ENCODE measurements at places on chromosomes 11 and 22. TPM values are rescaled to one million over a fixed set of nuclear protein-coding genes. Genes with fewer than 3 reads are reported as not detected.
A peak's percentile ranks its signal among the peaks of the same experiment; 100 is the strongest.

DNA sequence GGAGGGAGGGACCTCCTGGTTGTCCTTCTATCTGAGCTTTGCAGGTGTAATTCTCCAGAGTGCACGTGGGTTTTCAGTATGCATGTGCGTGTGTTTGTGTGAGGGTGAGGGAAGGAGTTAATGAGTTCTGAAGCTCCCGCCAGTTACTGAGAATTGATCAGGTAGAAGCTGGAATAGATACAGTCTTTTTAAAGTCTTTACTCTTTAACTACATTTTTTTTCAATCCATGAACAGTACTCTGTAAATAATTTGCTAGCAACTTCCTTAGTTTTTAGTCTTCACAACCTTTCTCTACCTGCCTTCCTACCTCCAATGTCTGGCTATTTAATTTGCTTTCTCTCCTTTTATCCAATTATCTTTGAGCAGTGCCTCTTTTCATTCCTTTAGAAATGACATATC lies 25.5 kb downstream of the ARHGAP42 start:
- no peak for DNase-seq

DNA sequence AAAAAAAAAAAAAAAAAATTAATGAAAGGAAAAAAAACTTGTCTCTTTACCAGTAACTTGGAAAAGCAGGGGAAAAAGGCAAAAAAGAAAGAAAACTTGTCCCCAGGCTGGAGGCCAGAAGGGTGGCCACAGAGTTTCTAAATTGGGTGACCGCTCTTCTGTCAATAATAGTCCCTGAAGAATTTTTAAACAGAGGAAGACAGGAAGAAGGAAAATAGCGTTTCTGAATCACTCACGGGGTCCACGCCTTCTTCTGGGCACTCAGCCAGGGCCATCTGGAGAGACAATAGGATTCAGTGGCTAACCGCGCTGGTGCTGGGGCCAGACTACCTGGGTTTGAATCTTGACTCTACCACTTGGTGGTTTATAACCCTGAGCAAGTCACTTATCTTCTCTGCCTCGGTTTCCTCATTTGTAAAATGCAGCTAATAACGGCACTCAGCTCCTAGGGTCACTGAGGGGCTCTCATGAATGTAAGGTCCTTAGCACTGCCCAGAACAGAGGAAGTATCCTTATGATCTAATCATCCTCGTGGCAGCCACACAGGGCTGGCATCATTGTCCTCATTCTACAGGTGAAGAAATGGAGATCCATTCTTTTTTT lies 7.0 kb downstream of the C11orf86 start:
- no peak for DNase-seq

DNA sequence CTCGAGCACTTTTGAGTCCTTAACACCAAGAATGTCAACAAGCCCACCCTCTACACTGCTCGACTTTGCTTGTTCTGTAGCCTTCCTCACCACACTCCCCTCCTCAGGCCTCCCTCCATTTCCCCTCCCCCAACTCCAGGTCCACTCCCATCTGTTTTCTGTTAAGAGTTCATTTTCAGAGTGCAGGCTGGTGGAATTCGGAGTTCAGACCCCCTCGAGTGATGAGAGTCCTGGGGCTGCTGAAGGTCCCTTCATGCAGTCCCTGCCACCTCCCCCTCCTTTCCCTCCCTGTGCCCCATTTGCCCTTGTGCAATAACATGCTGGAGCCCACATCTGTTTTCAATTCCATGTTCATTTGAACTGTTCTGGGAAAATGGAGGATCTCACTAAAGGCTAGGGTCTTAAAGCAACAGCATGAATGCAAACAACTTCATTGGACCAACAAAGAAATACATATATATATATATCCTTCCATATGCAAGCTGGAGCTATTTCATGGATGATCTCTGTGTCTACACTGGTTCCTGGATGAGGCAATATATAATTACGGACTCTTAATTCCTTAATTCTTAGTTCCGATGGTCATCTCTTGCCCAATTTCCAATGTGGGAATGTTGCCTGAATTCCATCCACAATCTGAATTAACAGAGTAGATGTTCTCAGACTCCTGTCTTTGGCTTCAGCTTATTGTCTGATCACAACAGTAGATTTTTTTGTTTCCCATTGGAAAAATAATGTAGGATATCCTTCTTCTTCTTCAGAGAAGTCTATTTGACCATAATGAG lies 340.4 kb downstream of the ETS1 start:
- no peak for DNase-seq

DNA sequence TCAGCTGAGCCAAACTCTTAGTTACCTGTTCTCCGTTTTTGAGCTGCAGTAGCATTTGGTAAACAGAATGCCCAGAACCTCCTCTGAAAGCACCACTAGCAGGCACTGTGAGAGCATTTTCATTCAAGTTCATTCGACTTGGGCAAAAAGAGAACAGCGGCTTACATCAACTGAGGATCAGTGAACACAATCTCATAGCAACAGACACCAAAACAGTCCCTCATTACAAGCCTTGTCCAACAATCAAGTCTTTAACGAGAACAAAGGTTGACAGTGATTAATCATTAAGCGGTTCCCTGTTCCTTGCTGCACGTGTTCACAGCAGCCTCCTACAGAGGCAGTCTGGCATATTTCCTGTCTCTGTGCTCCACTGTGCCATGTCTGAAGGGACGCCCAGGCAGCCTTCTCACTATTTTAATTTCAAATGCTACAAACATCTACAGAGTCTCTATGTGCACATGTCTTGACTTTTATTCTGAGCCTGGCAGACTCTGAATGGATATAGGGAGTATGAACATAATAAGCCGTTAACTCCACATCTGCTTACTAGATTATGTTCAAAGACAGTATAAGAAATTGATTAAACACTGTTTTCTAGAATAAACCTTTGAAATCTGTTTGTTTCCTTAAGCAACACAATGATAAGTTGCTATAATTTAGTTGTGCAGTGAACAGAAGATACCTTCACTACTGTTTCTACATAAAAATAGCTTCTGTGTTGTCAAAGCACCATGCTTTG lies 88.3 kb upstream of the MTMR2 start:
- no peak for DNase-seq

DNA sequence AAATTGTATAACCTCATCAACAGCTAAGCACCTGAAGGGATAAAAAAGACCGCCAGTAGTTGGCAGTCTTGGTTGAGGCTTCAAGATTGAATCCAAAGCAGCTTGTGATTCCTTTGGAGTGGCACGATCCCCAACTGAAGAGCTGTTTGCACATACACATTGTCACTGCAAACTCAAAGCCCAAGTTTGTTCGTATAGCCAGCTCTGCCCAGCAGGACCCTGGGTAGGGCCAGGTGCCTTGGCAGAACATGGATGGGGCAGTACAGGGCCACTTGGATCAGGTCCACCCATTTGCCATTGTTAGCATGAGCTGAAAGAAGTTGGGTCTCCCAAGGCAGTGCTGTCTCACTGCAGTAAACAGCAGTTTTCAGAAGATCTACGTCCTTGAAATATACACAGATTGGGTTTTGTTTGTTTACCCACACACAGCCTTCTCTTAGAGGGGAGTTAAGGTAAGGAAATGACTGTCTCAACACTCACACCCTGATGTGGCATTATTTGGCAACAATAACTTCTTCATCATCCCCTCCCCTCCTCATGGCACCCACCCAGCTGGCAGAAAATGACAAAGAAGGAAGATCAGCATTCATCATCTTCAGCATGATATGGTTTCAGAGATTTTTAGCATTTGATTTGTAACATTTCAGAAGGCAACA lies 132.9 kb downstream of the COMMD9 start:
- DNase-seq, result no peak

EMID1 gene
- total RNA-seq, result not detected

DNA sequence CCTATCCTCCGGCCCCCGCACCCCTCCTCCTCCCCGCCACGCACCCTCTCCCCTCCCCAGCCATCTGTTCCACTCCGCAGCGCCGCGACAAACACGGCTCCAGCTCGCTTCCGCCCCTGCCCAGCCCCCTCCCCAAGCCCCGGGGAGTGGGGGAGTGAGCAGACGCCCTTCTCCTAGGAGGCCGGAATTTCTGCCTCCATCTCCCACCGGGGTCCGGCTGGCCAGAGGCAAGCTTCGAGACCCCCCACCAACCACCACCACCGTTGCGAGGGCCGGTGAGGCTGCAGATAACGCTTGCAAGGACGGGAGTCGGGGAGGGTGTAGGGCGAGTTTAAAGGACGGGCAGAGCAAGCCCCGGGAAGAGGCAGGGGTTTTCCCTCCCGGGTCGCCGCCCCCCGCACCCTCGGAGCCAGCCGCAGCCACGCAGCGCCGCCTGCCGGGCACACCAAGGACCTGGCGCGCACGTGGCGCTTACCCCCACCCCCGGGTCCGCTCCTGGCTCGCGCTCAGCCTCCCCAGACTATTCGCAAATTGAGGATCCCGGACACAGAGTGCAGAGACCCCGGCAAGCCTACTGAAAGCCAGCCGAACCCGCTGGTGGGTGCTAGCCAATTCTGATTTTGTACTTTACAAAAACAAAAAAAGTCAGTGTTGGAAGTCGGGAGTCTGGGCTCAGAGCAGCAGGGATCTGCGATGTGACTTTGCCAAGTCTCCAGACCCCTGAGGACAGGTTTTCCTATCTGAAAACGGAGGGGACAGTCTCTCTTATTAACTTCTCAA lies 22.6 kb downstream of the RTN4RL2 start:
- DNase-seq, result peak; percentile 78

GRCh38 chr11:95827696-95828095 lies 37.4 kb downstream of the CEP57 start:
- no peak for DNase-seq

Data from activated naive CD8-positive, alpha-beta T cell treated with anti-CD3 and anti-CD28 coated beads, Interleukin-2, amount 10 ng/mL, durations not matched to agents 7 days and 5 days (primary cell).